ENCODE measurements at places on chromosomes 5 and 9.

DNA sequence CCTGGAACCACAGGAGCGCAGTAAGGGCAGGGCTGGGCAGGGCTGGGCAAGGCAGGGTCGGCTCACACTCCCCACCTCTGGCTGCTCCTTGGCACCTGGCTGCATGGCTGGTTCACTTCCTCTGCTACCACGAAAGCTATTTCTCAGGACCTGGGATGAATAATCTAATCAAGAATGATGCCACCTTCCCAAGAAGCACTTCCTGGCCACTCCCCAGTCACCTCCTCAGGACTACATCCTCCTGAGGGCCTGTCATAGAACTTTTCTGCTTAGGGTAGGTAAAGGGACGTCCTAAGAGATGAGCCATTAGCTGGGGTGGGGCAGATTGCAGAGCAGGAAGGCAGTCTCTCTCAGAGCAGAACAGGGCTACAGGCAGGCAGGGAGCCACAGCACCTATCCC is 288.2 kb upstream of the MAP3K1 start:
- DNase-seq: no peak

DNA sequence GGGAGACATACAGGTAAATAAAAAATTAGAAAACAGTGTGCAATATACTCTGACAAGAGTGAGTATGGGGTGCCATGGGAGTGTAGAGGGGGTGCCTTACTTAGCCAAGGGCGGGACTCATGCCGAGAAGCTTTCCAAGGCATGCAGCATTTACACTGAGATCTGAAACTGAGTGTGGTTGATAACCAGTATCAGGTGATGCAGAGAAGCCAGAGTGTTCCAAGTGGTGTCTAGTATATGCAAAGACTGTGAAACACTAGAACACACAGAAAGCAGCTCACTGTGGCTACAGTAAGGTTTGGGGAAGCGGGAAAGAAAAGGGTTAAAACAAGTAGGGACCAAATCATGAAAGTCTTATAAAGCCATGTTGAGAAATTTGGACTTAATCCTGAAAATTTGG is 30.5 kb upstream of the ERBIN start:
- no peak for DNase-seq

- no peak for DNase-seq
Observed at GRCh38 chr9:18849890-18850677, 182.9 kb downstream of the SAXO1 start.

DNA sequence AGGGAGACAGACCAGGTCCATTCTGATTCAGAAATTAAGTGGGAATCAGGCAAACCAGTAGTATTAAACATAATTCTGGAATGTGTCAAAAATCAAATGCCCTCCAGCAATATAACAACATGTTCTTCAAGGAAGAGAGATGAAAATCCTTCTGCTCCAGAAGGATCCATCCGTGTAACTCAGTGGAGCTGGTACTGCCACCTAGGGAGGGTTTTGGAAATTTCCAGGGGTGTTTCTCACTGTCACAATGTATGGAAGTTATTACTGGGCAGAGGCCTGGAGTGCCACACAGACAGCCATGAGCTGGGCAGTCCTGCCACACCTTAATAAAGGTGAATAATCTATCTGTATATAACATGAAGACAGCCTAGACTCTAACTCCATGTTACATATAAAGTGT is 87.5 kb downstream of the TTLL11 start:
- no peak for DNase-seq

DNA sequence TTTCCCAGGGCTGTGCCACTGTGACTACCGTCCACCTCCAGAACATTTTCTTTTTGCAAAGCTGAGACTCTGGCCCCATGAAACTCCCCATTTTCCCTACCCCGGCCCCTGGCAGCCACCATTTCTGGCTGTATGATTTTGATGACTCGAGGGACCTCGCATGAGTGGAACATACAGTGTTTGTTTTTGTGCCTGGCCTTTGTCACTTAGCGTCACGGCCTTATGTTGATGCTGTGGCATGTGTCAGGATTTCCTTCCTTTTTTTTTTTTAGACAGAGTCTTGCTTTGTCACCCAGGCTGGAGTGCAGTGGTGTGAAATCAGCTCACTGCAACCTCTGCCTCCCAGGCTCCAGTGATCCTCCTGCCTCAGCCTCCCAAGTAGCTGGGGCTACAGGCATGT is 42.7 kb downstream of the ASS1 start:
- no peak for DNase-seq

- no peak for DNase-seq
Observed at GRCh38 chr5:4990017-4990416, 150.1 kb upstream of the ADAMTS16 start.

- DNase-seq: no peak
Observed at GRCh38 chr9:27800159-27800558, 226.9 kb upstream of the C9orf72 start.

DNA sequence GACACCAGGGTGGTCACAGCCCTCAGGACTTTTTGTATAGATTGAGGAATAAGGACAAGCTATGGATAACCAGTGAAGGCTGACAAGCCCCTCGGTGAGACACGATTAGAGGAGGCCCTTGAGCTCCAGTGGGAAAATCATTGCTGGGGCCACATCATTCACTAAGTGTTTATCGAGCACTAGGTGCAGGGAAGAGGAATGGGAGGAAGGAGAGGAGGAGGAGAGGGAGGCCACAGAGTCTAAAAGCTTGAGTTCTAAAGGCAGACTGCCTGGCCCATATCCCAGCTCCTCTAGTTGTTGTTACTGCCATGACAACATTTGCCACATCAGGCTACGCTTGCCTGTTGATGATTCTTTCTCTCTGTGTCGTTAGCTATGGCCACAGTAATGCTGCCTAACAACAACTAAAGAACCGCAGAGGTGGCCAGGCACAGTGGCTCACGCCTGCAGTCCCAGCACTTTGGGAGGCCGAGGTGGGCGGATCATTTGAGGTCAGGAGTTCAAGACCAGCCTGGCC is 37.6 kb downstream of the NKX2-5 start:
- DNase-seq: no peak

- no peak for DNase-seq
Observed at GRCh38 chr9:125409217-125409636, 147.6 kb downstream of the GAPVD1 start.

DNA sequence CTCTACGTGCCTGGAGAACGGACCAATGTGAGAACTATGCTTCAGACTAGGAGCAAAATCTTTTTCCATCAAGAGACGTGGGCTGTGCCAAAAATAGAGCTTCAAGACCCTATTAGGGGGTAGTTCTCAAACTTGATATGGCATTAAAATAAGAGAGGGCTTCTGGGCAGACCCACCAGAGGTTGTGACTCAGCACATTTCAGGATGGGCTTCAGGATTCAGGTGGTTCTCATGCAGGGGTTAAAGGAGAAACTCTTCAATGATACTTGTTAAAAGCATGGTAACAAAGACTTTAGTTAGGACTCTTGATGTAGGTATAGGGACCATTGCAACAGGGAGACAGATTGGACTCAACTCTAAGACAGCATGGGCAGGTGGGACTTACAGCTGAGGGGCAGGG is 195.5 kb downstream of the RGS3 start:
- no peak for DNase-seq

DNA sequence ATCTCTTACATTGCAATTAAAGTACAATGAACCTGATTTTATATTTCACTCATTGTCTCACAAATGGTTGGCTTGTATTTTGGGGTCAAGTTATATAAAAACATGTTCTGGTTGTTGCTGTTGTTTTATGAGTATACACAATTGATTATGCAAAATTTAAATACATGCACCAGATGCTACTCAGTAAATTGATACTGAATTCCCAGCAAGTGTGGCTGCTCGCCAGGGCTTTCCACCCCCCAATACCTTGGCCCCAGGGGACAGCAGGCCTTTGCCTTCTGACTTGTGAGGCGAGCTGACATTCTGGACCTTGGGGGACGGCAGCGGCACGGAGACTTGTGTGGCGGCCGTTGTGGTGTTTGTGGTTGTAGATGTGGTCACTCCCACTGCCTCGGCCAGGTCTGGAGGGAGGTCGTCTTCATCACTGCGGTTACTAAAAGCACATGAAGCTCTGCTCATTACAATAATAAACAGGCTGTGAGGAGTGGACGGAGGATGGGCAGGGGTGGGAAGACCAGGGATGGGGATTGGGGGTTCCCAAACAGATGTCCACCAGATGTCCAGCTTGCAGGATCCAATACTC is 27.0 kb upstream of the FRRS1L start:
- DNase-seq: no peak

- DNase-seq: no peak
Observed at GRCh38 chr9:122446819-122447484, 30.8 kb downstream of the OR1J1 start.

GRCh38 chr9:114894609-114895433 is 35.6 kb downstream of the TNFSF8 start:
- DNase-seq: no peak

GRCh38 chr5:113489299-113489698 is 1.0 kb upstream of the MCC start:
- no peak for DNase-seq

DNA sequence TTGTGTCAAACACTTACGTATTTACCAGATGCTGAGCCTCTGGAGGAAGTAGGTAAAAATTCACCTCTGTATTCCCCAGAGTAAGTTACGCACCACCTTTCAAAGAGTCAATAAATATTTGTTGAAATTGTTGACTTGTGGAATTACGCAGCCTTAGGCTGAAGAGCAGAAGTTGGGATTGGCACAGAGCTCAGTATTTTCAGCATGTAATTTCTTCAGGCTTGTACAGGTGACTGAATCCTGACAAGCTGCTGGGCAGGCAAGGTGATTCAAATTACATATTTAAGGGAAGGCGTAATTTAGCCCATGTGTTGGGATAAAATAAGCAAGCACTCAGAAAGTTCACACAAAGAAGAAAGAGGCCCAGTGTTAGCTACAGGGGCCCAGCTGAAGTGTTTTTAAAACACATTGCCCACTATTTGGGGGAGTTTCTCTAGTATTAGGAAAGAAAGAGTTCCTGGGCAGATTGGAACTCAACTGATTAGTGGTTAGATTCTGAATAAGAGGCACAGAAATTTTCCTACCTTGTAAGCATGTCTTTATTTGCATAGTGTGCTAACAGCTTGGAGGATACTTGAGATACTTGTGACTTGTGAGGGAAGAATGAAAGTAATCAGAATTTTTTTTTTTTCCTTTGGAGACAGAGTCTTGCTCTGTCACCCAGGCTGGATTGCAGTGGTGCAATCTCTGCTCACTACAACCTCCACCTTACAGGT is 165.3 kb upstream of the FBXL7 start:
- DNase-seq: no peak

DNA sequence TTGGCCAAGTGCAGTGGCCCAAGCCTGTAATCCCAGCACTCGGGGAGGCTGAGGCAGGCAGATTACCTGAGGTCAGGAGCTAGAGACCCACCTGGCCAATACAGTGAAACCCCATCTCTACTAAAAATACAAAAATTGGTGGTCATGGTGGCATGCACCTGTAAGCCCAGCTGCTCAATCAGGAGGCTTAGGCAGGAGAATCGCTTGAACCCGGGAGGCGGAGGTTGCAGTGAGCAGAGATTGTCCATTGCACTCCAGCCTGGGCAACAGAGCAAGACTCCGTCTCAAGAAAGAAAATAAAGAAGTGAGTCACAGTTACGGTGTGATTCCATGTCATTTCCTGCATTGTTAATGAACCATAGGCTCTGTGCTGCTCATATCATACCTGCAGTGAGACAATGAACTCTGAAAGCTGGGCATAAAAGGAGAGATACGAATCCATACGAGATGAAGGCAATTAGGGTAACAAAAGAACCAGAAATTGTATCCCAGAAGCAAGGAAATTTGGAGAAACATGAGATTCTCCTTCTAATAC is 44.6 kb downstream of the TIMD4 start:
- DNase-seq: no peak

- no peak for DNase-seq
Observed at GRCh38 chr9:126885131-126885641, 24.7 kb downstream of the ZBTB34 start.

DNA sequence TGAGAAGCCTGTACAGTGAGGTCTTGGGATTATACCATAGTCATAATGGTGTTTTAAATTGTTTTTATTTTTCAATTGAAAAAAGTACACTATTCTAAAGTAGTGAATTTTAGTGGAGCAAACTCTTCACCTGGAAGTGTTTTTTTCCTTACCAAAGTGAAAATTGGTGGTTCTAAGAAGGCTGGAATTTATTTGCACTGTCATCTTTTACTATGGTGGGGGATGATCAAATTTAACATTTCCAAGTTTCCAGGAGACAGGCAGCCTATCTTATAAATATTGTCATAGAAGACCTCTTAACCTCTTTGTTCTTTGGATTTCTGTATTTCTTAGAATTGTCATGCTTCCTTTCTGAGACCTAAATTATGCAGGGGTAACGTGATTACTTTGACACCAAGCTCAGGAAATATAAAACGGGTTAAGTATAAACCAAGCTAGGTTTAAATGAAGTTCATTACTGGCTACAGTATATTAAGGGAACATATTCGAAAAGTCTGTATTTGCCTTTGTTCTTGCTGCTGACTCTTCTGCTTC is 20.2 kb downstream of the NDFIP1 start:
- DNase-seq: no peak

GRCh38 chr5:148966938-148967337 is 95.9 kb downstream of the SH3TC2 start:
- DNase-seq: no peak

DNA sequence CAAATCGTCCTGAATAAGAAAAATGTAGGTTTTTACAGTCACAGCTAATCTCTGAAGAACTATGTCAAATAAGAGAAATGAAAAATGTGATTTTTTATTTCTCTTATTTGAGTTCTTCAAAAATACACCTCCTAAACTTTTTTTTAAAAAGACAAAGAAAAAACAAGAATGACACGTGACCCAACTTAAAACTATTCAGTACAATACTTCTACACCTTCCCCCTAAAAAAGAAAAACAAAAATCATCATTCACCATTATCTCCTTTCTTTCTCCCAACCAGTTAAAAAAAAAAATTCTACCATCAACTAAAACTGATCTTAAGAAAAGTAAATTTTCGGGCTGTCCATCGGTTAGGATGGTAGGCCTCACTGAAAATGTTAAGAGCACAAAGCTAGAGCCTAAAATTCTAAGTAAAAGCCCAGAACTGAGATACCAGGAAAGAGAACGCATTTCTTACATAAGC is 2.1 kb downstream of the RNF145 start:
- no peak for DNase-seq

DNA sequence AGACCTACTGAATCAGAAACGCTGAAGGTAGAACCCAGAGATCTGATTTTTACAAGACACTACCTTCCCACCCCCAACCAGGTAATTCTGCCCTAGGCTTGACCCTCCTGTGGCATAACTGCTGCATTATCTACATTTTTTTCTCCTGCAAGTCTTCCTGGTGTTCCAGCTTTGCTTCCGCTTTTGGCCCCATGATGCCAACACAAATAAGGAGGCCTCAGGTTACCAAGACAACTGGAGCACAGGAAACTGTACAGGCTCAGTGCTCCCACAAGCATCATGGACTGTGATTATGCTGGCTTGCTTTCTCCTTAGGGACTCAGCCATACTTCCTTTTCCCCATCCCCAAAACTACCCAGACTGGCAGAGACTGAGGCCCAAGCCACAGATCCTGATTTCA is 6.6 kb upstream of the MSMP start:
- no peak for DNase-seq

GRCh38 chr5:113357696-113358476 is 76.9 kb downstream of the TSSK1B start:
- no peak for DNase-seq

- no peak for DNase-seq
Observed at GRCh38 chr9:133405508-133406438, 12.0 kb downstream of the REXO4 start.

- no peak for DNase-seq
Observed at GRCh38 chr9:126488881-126489404, 124.8 kb upstream of the LMX1B start.

- DNase-seq: no peak
Observed at GRCh38 chr5:150485693-150486401, 22.1 kb upstream of the NDST1 start.
